ENCODE measurements at places on chromosomes 2 and 18. TPM values are rescaled to one million over a fixed set of nuclear protein-coding genes. Genes with fewer than 3 reads are reported as not detected.

DNA sequence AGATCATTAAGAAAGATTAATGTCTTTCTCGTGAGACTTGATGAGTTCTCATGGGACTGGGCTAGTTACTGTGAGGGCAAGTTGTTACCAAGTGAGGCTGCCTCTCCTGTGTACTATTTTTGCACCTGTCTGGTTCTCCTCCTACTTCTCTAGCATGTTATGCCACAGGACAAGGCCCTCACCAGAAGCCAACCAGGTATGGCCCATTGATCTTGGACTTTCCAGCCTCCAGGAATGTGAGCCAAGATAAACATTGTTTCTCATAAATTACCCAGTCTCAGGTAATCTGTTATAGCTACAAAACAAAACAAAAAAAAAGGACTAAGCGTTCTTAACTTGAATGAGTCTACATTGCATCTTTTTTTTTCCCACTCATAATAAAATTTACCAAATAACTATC, 184.1 kb downstream of the CDH7 start:
- DNase-seq, result no peak

GRCh38 chr2:112836695-112837117, at the start of gene IL1B:
Gene IL1B (minus strand): TSS chr2:112836779. CDS start chr2:112836229, 550 bp downstream.
- no peak for DNase-seq

DNA sequence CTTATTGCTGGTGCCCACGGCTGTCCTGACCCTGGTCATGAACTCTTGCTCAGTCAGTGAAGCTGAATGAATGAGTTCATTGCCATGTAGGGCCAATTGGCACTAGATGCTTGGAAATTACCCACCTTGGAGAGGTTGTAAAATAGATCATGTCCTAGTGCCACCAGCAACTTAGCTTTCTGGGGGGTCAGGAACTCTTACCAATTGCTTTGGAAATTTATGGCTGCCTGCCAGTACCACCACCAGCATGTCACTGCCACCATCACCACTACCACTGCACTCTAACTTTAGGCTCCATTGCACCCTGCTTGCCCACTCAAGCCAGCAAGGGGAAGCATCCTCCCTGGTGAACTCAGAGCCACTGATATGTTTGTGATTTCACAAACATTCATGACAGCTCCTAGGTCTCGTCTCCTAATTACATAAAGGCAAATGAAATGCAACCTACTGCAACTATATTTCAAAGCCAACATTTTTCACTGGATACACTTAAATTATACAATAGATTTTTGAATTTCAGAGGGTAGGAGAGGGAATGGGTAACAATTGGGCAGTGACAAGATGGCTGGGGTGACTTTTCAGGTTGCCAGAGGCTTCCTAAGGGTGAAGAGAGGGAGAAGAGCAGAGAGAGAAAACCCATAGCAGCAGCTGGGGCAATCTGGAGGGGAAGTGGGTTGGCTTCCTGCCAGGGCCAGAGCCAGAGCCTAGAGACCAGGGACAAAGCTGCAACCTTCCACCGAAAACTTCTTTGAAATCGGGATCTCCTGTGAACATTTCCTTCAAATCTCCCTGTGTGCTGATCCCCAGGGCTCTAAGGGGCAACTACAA, 3.5 kb upstream of the EMILIN1 start:
- peak; percentile 65 for DNase-seq

ALPP gene
- total RNA-seq, result not detected

DYNAP gene
- not detected for total RNA-seq

- no peak for DNase-seq
Observed at GRCh38 chr2:163682695-163683094, 53.1 kb downstream of the FIGN start.

- DNase-seq, result no peak
Observed at GRCh38 chr2:75609937-75610508, 36.6 kb upstream of the MRPL19 start.

- peak; percentile 67 for DNase-seq
Observed at GRCh38 chr2:11582862-11583752, 49.3 kb downstream of the GREB1 start.

DNA sequence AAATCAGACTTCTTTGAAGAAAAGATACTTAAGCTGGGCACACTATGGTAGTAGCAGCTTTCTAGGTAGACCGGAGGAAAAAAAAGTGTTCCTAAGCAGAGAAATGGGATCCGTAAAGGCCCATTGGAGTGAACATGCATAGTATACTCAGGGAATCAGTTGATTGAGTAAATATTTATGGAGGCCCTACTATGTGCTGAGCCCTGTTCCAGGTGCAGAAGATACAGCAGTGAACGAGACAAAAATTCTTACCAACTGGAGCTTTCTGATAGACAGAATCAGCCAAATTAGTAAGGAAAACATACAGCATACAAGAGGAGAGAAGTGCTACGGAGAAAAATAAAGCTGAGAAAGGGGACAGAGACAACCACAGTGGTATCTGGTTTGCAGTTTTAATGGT, 28.1 kb downstream of the CRIM1 start:
- DNase-seq, result no peak

DNA sequence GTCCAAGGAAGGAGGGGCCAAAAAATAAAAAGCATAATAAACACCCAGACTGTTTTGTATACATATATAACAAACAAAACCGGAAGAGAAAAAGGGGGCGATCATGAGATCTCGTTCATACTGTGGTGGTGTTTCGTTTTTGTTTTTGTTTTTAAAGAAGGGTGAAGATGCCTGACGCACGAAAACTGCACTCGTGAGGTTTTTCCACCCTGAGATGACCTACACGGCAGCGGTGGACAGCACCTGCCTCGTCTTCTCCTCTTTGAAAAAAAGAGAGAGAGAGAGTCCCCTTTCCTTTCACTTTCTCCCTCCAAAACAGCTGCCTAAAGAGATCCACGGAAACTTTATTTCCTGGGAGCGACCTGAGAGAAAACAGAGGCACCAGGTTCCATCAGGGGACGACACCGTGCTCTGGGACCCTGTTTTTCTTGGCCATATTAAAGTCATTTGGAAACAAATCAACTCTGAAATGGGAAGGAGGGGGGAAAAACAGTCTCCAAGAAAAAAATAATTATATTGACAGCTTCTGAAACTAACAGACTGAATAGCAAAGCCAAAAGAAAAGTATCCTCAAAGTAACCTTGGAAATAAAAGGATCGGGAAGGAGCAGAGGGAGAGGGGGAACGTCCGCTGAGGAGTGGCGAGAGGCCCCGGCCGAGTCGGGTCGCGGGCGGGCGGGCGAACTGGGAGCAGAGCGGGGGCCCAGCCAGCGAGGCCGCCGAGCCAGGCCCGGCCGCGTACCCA, 3.5 kb downstream of the POU3F3 start:
- no peak for DNase-seq
